CD4-positive, alpha-beta T cell treated with Interferon gamma for 1 hour (primary cell): ENCODE measurements at places on chromosomes 5 and 9.

GRCh38 chr9:70352802-70353201, 61.7 kb downstream of the KLF9 start:
- no peak for DNase-seq

GRCh38 chr5:39024884-39025283, 49.3 kb downstream of the RICTOR start:
- DNase-seq, result no peak

DNA sequence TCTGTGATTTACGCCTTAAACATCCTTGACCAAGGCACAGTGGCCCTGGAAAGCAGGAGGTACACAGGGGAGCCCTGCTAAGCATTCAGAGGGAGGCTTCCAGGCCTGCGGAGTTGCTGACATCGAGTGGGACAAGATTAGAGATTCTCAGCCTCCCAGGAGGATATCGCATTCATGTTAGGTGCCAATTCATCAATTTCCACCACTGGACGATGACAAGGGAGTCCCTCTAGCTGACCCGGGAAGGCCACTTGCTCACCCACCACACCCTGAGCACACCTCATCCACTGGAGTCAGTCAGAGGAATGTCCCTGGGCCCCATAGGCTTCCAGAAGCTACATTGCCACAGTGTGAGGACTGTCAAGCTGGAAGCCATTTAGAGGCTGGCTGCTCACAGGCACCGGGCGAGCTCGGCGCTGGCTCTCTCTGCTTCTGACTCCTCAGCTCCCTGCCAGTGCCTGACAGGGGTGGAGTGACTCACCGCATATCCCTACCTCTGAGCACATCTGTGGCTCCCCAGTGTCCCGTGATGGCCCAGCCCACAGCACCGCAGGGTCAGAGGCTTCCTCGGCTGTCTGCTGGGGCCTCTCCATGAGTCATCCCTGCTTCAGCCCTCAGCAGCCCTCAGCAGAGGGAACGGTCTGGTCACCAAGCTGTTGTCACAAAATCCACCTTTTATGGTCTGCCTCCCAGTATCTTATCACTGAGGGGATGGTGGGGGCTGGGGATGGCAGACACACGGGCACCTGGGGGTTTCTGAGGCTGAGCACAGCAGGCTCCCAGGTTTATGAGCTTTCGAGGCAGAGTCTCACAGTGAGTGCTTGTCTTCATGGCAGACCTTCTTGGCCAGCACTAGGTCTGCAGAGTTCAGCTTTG, 117.5 kb downstream of the ZNF608 start:
- DNase-seq, result peak; percentile 30

DNA sequence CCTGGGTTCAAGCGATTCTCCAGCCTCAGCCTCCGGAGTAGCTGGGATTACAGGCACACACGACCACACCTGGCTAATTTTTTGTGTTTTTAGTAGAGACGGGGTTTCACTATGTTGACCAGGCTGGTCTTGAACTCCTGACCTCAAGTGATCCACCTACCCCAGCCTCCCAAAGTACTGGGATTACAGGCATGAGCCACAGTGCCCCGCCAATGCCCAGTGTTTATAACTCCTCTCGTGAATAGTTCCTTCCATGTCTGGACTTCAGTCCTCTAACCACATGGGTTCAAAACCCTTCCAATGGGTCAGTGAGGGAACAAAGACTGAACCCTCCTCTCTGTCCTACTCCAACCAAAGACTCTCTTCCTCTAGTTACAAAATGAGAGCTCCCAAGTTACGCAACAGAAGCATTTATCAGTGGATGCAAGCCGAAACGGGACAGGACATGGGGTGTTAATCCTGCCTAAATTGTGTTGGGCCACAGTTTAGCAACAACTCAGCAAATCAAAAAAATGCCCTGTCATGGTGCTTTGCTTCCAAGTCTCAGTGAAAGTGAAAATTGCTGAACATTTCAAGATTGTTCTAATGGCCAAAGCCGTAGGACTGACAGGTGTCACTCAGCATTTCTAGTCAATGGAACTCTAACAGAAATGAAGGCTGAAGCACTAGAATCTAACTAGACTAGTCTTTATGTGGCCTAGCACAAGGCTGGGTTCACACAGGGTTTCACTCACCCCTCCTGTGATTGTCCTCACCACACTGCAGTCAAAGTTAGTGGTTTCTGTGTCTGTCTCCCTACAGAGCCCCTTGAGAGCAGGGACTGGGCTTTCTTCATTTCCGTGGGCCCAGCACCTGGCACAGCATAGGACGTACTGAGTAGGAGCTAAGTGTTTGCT, 3.2 kb upstream of the TMEM245 start:
- DNase-seq, result no peak

DNA sequence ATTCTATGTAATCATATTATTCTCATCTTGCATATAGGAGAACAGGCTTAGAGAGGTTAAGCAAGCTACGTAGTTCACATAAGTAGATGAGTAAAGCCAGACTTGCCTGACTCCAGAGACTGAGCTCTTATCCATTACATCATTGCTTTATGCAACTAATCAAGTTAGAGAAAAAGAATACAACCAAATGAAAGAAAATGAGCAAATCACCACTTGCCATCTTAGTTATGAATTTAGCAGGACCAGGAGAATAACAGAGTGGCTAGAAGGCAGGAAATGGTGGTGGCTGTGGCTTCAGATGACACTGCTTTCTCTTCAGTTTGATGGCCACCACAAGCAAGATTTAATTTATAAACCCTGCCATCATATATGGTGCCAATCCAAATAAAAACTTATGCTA, 26.6 kb downstream of the POC5 start:
- DNase-seq, result no peak

GRCh38 chr9:133026426-133026825, 4.4 kb upstream of the GTF3C5 start:
- no peak for DNase-seq

- no peak for DNase-seq
These were observed 1046.5 kb upstream of the ARRDC3 start for GRCh38 chr5:92429646-92430045.

GRCh38 chr9:87140605-87141109, 193.4 kb upstream of the GAS1 start:
- no peak for DNase-seq

- peak; percentile 61 for DNase-seq
These were observed 77.9 kb downstream of the AK8 start for GRCh38 chr9:132800038-132800648.

DNA sequence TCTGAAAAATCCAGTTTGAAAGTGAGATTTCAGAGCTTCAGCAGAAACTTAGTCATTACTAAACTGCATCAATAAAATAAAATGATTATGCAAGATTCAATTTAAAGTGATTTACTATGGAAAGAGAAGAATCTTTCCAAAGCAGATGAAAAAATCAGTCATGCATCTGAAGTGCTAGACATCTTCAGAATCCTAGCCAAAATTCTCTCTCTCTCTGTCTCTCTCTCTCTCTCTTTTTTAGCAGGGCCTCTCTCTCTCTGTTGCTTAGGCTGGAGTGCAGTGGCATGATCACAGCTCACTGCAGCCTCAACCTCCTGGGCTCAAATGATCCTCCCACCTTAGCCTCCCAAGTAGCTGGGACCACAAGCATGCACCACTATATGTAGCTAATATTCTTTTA, 18.2 kb upstream of the UBLCP1 start:
- DNase-seq, result no peak

- DNase-seq, result peak; percentile 26
These were observed 2.6 kb upstream of the ENC1 start for GRCh38 chr5:74643111-74643562.

DNA sequence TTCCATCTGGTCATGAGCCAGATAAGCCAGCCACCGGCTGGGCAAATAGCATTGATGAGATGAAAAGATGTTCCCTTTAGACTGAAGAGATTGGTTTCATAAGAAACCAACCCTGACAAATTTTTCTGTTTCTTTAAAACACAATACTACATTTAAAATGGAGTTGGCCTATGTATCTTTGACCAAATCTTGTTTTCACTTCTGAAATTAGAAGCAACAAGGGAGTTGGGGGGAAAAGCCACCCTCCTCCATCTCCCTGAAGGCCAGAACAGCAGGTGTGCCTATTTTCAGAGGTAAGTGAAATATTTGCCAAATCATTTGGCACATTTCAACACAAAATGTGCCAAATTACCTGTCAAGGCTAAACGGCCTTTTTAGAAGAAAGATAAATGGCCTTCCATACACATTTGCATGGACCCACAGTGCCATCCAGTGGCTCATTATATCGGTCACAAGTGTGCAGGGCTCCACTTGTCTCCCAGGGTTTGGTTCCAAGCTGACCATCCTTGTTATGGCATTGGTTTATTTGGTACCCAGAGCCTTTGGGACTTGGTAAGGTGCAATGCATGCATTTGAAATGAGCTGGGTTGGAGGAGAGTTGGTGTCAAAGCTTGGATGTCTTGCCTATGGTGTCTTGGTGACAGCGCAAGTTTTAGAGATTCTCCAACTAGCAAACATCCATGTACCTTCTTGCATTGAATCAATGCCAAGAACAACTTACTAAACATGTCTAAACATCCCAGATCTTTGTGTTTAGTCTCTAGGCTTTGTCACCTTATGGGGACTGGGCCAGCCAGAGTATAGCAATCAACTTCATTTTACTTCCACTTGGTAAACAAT, 372.0 kb upstream of the KIF2A start:
- no peak for DNase-seq

- DNase-seq, result no peak
These were observed 401.2 kb downstream of the KIAA0825 start for GRCh38 chr5:94217216-94217615.

- no peak for DNase-seq
These were observed 15.7 kb upstream of the SLC1A3 start for GRCh38 chr5:36590513-36591286.

DNA sequence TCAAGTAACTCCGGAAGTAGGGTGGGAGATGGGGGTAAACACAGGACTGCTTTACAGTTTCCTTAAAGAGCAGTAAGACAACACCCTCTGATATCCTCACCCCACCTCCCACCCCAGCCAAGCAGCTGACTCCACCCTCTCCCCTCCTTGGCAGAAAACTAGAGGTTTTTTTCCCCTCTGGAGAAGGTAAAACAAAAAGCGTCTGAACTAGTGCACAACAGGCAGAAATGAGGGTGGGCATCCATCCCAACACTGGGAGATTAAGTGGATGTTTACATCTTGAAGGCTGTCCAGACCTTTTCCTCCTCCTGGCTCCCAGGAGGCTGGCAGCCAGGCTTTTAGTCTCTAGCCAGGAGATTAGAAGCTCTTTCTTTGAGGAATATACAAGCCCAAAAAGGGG, 13.9 kb upstream of the CTNNAL1 start:
- DNase-seq, result no peak

DNA sequence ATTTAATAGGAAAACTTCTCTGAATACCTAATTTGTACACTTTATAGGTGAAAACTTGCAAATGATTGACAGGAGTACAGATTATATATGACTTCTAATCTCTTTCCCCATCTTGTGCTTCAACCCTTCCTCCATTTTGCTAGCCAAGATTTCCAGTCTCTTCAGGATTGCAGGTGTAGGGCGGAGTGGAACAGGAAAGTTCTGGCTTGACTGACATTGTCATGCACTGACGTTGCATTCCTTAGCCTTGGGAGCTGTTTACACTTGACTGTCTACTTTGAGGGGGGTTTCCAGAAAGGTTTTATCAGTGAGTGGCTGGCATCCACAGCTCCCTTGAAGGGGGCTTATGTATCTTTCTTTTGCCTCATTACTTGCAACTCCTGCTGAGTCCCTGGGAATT, 34.1 kb upstream of the GRIA1 start:
- DNase-seq, result no peak

DNA sequence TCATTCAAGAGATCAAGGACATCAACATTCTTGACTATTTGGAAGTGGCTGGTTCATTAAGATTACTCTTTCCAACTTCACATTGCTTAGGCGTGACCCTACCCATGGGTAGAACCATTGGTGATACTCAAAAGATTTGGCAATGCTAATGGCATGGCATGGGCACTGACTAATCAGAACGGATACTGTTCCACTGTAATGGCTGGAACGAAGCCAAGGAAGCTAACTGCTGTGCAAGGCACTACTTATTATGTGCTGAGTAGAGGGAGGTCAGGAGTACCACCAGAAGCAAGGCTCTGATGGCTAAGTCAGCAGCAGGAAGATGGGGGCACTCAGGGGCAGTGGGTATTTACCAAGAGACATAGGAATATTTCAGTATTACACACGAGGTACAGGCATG, 31.9 kb downstream of the GNA14 start:
- DNase-seq, result no peak

DNA sequence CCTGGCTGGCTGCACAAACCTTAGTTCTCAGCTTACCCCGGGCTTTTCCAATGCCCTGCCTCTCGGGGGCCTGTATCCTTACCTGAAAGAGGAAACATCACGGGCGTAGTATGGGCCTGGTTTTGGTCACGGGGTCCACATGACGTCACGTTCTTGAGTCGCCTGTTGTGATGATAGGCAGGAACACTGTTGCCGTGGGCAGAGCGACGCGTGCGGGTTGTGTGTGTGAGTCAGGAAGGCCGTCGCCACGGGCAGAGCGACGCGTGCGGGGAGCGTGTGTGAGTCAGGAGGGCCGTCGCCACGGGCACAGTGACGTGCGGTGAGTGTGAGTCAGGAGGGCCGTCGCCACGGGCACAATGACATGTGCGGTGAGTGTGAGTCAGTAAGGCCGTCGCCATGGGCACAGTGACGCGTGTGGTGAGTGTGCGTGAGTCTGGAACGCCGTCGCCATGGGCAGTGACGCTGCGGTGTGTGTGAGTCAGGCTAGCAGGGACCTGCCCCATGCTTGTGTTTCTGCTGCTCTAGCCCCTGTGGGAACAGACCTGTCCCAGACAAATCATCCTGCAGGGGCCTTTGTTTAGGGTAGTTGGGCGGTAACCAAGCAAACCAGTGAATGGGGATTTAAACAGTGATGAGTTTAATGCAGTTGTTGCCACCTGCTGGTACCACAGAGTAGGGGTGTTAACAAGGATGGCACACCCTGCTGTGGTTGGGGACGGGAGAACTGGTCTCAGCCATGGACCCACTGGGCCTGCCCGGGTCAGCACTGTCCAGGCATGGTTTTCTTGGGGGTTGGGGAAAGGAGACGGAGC, 19.8 kb downstream of the TRIP13 start:
- DNase-seq, result peak; percentile 74
